Activated gamma-delta T cell treated with anti-CD3 and anti-CD28 coated beads, Interleukin-2, amount 50 U/mL, for 16 hours (primary cell): ENCODE measurements at places on chromosomes 6 and 20.

GRCh38 chr6:100461278-100461916, 3.3 kb downstream of the SIM1 start:
- no peak for DNase-seq

- DNase-seq = no peak
Measured at GRCh38 chr6:163427498-163428254, 13.2 kb downstream of the QKI start.

DNA sequence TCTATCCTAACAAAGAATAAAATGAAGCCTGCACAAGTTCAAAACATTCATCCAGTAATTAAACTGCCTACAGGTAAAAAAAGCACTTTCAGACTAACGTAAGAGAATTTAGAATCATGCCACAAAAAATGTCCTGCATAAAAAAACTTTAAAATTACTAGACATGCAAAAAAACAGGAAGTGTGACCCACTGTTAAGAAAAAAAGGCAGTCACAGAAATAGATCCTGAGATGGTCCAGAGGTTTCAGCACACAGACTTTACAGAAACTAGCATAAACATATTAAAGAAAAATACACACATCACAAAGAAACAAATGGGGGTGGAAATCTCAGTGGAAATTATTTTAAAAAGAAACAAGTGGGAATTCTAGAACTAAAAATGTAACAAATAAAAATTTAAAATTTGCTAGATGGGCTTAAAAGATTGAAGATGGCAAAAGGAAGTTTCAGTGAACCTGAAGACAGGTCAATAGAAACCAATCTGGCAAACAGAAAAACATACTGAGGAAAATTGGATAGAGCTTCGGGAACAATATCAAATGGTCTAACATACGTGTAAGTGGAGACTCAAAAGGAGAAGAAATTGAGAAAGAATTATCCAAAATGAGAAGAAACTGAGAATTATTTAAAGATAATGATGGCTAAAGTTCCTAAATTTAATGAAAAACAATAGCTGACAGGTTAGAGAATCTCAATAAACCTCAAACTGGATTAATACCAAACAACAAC, 3.4 kb upstream of the ZNF133 start:
- no peak for DNase-seq

GRCh38 chr6:123017104-123017682, 21.2 kb downstream of the CLVS2 start:
- DNase-seq = no peak

DNA sequence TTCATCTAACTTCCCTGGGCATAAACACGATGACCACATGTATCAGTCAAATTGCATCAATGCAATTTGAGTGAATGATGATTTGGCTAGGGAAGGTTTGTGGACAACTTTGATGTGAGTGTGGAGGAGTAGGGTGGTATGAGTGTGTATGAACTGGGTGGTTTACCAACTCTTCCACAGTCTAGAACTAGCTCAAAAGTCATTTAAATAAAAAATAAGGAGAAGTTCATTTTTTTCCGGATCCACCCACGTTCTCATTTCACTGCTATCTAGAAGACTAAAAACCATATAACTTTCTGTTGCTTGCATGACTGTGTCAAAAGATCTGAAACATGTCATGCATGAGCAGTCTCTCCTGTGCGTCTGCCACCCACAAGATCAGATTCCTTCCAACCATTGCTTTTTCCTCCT, 23.6 kb downstream of the SLC35D3 start:
- DNase-seq = no peak

DNA sequence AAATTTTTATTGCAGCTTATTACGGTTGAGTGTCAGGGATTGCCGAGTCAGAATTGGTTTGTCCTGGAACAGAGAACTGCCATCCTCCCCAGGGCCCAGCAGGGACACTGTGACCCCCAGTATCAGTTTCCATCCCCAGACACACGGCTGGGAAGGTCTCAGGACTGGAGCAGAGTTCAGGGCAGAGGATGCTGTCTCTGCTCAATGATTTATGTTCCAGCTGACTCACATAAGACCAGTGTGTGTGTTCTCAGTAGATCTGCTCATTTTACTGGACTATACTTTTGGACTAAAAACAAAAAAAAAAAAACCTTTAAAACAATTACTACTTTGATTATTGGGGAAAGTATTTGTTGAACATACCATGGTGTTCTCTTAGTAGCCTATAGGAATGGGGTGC, 44.2 kb downstream of the FNDC1 start:
- DNase-seq = no peak

DNA sequence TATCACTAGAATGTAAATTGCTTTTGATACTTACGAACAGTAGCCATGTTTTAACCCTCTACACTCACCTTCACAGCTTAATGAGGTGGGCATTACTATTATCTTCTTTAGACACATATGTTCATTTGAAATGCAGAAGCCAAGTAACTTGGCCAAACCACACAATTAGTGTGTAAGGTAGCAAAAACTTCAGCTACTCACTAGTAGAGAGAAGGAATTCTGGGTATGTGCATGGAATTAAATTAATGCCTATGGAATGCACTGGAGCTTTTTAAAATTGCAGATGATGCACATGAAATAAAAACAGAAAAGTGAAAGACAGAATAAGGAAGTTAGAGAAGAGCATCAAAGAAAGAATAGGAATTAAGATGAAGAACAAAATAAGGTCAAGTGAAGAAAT, 494.0 kb downstream of the ADGRB3 start:
- DNase-seq = no peak

DNA sequence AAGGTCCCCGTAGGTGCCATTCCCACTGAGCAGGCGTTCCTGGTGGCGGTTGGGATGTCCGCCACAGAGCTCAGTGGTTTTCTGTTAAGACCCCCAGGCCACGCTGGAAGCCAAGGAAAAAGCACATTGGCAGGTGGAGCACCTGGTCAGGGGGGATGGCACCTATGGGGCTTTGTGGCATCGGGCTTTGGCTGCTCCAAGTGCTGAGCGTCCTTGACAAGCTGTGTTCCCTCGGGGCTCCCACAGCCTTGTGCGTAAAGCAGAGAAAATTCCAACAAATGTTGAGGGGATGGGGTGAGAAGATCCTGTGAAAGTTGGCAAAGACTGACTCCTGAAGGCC, 135.4 kb downstream of the JPH2 start:
- DNase-seq = no peak

DNA sequence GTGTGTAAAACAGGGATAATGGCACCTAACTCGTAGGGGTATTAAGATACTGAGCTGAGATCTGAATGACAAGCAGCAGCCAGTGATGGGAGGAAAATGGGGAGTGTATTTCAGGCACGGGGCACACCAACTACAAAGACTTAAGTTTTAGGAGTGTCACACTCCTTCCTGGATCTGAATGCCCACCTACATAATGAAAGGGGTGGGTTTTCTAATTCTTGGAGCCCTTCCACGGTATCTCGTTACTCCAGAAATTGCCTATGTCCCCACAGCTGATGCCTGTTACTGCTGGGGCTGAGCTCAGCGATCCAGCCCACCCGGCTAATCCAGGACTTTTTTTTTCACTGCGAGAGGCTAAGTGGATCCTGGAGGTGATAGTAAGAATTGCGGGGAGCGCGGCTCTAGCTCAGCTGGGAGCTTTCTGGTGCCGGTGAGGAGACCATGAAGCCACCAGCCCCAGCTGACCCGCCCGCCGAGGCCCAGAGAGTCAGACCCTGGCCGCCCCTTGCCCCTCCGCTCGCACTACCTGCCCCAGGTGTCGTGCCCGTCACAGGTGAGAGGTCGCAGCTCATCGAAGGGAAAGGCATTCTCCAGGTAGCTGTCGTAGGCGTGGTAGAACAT, 727 bp downstream of the EDEM2 start:
- DNase-seq = no peak

DNA sequence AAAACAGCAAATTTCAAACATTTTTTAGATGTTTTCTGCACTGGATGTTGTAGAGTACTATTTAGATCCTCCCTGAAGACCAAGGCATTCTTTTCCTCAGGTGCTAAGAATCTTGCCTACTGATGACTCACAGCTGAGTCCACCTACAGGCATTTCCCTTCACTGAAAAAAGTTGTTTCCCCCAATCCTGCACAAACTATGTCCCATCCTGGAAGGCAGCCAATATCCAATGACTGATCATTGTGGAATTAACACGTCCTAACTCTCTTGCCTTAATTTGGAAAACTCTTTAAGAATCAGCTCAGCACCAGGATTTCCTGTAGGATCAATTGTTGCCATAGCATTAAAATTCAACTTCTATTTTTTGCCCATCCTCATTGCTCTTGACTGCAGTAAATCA, 268.4 kb upstream of the IRAK1BP1 start:
- DNase-seq = no peak

DNA sequence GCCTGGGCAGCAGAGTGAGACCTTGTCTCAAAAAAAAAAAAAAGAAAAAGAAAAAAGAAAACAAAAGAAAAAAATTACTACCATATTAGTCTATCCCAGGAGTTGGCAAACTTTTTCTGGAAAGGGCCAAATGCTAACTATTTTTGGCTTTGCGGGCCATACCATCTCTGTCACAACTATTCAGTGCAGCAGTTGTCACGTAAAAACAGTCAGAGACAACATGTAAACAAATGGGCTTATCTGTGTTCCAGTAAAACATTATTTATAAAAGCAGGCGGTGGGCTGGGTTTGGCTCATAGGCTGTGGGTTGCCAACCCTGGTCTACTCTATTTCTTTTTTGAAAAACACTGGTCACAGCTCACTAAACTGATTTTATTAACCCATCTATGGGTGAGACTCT, 53.4 kb downstream of the EYA2 start:
- DNase-seq = no peak
